Stimulated activated CD4-positive, alpha-beta T cell treated with anti-CD3 and anti-CD28 coated beads, Interleukin-1b, Interleukin-23, amount 100 ng/mL, for 4 hours (primary cell): ENCODE measurements at places on chromosomes 11 and 22.

GRCh38 chr11:59208956-59209355 lies 3.8 kb downstream of the MPEG1 start:
- DNase-seq, result no peak

- DNase-seq, result no peak
These were observed 297.3 kb downstream of the INSC start for GRCh38 chr11:15412054-15412453.

DNA sequence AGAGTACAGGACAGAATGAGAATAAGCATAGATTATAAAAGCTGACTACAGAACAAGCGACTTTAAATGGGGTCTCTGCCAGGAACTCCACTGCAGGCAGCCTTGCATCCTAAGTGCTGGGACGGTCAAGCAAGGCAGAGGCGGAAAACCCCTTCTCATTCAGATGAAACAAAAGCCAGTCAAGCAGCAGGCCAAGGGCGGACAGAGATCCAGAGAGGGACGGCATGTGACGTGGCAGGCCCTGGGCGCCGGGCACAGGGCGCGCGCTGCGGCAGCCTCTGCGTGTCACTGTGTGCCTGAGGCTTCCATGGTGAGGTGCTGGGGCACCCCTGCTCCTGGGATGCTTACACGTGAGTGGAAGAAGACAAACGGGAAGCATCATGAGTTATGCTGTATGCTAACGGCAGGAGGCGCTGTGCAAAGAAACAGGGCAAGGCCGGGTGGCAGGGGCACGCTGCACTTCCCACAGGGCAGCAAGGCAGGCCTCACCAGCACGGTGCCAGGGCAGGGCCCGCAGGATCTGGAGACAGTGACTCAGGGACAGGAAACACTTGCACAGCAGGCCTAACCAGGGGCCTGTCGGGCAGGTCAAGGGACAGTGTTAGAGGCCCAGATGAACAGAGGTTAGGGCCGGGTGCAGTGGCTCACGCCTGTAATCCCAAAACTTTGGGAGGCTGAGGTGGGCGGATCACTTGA lies 6.2 kb downstream of the TOLLIP start:
- no peak for DNase-seq

DNA sequence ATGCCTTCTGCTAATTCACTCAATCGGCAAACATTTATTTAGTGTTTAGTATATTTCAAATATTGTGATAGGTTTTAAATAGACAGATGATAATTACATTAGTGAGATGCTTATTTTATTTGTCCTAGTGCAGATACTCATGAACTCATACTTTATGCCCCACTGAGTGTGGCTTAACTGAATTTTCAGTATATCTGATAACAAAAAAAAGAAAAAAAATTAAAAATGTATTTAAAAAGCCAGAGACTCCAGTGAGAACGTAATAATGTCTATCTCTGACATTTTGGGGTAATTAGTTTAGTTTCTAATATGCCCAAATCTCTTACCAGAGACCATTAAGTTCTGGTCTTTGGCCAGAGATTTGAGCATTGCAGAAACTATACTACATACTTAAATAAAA lies 332.6 kb upstream of the CHORDC1 start:
- no peak for DNase-seq

DNA sequence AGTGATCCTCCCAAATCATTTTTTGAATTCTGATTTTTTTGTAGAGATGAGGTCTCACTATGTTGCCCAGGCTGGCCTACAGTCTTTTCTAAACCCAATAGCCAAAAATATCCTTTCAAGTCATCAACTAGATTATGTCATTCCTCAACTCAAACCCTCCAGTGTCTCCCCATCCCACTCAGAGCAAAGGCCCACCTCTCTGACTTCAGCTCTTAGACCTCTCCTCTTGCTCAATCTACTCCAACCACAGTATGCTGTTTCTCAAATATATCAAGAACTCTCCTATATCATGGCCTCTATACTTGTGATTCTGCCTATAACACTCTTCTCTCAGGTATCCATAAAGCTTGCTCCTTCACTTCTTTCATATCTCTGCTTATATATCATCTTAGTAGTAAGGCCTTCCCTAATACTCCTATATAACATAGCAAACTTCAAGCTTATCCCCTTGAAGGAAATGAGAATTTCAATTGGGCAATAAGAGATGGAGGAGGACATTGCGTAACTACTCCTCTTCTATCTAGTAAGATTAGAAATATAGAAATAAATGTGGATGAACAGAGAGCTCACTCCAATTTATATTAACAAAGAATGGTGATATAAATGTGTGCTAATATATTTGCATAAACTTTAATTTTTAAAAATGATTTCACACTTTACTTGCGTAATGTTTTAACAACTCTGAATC lies 24.5 kb downstream of the DLG2 start:
- DNase-seq, result no peak

DNA sequence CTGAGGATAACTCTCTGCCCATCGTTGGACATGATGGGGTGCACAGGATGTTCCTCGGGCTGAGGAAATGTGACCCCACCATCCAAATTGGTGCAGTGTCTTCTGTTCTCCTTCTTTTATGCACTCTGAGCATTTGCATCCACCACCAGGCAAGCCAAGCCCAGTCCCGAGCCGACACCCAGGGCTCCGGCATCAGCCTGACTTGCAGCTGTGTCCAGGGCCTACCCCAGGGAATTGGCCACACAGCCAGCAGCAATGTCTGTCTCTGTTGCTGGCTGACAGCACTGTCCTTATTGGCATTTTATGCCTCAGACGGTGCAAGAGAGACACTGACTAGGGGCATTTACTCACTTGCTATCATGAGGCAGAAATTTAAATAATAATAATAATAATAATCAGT lies 25.4 kb upstream of the CPT1A start:
- DNase-seq, result no peak

GRCh38 chr11:1224491-1225385 lies 1.9 kb downstream of the MUC5B start:
- DNase-seq, result no peak

DNA sequence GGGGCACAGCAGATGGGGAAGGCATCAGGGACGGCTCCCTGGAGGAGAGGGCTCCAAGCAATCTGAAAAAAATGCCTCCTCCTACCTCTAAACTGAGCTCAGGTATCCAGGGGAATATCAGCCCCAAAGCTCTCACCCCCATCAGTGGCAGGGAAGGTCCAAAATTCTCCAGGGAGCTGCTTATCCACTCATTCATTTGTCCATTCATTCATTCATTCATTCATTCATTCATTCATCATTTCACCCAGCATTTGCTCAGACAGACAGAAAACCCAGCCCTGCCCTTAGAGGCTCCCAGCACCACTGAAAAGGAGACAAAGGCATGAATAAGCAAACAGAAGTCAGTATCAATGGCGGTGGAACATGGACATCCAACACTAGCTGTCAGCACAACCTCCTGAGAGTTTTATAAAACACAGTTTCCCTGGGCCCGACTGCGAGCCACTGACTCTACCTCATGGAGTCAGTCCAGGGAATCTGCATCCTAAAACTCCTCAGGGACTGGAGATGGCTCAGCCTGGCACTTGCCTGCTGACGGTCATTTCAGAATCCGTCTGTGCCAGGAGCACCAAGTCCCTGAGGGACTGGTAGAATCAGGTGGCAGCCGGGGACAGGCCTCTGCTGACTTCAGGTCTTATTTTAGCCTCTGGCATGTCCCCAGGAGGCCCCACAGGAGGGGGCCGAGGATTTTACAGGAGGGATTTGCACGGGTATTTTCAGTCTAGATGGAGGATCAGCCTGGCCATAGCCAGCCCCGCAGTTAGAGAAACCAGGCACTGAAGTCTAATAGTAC lies 164.6 kb downstream of the MN1 start:
- DNase-seq, result no peak

DNA sequence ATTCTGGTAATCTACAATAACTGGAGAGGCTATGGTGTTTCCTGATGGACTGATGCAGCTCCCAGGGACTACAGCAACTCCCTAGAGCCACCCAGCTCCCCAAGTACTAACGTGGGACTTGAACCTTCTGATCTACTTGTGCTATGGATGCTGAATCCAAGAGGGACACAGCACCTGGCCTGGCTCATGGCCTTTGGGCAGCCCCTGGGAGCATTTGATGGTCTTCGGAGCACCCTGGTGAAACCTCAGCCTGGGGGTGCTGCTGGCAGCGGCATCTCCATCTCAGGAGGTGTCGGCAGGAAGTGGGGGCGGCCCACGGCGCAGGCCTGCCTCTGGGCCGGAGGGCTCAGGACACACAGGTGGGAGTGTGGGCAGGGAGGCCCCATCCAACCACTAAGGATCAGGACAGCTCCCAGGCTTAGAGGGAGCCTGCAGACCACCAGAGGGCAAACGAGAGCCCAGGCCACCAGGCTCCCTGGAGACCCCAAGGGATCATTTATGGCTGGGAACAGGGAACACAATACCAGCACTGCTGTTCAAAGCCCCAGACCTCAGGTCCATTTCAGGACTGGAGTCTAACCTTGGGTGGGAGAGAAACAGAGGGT lies 8.7 kb downstream of the EHD1 start:
- DNase-seq, result no peak

- DNase-seq, result no peak
These were observed 44.6 kb downstream of the MYO7A start for GRCh38 chr11:77172666-77172982.

DNA sequence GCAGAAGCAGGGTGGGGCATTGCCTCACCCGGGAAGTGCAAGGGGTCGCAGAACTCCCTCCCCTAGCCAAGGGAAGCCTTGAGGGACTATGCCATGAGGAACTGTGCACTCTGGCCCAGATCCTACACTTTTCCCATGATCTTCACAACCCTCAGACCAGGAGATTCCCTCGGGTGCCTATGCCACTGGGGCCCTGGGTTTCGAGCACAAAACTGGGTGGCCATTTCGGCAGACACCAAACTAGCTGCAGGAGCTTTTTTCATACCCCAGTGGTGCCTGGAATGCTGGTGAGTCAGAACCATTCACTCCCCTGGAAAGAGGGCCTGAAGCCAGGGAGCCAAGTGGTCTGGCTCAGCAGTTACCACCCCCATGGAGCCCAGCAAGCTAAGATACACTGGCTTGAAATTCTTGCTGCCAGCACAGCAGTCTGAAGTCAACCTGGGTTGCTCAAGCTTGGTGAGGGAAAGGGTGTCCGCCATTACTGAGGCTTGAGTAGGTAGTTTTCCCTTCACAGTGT lies 573.7 kb upstream of the ANO3 start:
- no peak for DNase-seq

DNA sequence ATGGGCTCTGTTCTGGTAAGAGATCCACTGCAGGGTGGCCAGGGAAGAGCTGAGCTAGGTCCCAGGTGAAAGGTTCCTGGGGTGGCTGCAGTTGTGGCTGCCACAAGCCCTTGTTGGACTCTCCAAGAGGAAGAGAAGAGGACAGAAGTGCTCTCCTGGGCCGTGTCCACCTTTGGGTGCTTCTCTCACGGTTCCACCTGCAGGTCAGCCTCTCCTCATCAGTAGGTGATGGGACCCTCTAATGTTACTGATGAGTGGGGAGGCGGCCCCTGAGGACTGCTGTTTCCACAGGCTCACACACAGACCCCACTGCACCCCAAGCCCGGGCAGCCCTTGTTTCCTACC lies 804.9 kb downstream of the BRD1 start:
- no peak for DNase-seq

GRCh38 chr11:132792341-132793140 lies 739.8 kb downstream of the OPCML start:
- no peak for DNase-seq

- DNase-seq, result no peak
These were observed 1.4 kb upstream of the BATF2 start for GRCh38 chr11:64998141-64998540.

DNA sequence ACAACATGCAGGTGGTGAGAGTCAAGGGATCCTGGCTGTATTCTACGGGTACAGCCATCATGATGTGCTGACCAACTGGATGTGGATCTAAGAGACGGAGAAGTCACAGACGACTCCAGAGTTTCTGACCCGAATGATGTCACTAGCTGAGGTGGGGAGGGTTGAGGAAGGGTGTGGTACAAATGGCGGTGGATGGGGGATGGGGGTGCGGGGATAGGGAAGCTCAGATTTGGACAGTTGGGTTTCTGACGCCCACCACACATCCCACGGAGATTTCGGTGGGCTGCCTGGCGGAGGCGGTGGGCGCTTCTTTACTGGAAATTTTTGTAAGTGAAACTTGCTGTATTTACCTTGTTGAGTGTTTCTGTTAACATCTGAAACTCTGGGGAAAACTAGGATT lies 126.7 kb downstream of the OSBP2 start:
- no peak for DNase-seq

DNA sequence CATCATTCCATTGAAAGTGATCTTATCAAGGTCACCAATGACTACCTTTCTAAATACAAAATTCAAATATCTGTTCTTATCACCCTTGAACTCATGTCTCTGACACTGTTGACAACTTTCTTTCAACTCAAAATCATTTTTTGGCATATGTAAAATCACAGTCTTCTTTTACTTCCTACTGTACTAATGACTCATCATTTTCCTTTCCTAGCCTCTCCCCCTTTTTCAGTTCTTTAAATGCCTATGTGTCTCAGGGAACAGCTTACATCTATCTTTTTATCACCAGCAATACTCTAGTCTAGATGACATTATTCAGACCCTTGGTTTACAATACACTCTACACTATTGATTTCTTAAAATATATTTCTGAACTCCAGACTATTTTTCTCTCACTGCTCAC lies 2220.7 kb upstream of the RAG2 start:
- no peak for DNase-seq

DNA sequence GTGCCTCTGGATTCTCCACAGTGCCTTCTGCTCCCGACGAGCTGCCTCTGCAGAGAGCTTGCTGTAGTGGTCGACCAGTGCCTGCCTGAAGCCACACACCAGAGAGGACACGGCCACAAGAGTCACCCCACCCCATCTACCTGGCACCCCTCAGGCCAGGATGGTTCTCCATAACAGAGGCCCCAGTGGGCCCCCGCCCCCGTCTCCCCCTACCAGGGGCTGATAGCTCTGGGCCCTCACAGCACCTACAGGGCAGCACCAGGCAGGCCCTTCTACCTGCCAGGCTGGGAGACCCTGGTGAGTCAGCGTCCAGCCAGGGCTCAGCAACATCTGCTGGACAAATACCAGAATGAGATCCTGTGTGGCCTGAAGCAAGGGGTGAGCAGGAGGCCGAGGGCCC lies 21.7 kb downstream of the SELENOO start:
- no peak for DNase-seq

DNA sequence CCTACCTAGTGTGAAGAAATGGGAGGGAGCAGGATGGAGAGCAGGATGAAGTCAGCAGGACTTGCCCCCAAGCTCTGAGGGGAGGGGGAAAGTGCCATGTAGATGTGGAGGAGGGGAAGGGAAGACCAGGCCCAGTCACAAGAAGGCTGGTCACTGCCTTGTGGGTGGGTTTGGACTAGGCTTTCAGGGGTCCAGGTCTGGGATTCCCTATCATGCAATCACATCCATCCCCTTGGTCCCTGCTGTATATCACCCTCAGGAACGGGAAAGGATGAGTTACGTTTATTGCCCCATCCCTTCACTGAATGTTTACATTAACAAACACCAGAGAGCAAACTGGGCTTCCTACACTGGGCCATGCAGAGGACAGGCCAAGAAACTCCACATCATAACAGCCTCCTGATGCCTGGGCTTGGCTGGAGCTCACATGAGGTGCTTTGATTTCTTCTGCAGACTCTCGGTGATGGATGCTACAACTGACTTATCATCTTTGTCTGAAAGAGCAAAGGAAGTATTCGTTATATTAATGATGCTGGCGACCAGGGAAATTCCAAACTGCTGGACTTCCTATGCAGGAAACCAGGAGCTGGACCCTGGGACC lies 5.6 kb downstream of the TMEM86A start:
- DNase-seq, result no peak

GRCh38 chr22:19750507-19751490 lies 9.8 kb upstream of the TBX1 start:
- DNase-seq, result no peak
